ENCODE measurements at places on chromosomes 16 and 17.

GRCh38 chr17:42530952-42531454 lies 5.0 kb upstream of the NAGLU start:
- DNase-seq: no peak

DNA sequence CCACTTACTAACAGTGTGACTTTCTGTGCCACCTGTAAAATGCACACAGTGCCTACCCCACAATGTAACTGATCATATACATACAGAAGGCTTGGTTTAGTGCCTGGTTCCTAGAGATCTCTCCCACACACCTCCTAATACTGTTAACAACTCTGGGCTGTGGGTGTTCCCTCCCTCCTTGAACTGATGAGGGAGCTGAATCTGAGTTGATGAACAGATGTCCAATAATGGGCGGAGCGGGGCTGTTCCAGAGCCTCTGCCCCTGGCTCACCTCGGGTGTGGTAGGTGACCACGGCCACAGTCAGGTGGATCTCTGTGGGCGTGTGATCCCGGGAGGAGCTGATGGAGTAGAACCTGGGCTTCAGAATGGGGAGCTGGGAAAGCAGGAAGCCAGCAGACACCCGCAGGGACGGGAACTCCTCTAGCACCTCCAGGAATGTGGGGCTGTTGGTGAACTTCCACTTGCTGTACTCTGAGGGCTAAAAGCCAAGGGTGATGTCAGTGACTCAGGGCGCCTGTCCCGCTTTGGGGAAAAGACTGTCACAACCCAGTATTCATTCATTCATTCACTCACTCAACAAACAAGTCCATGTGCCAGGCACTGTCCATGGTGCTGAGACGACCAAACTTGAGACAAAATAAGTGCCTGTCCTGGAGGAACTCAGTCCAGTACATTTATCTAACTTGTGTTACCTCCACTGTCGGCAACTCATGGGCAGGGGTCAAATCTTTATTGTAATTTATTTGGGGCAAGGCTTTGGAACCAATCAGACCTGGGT lies 37.6 kb downstream of the NOS2 start:
- no peak for DNase-seq

DNA sequence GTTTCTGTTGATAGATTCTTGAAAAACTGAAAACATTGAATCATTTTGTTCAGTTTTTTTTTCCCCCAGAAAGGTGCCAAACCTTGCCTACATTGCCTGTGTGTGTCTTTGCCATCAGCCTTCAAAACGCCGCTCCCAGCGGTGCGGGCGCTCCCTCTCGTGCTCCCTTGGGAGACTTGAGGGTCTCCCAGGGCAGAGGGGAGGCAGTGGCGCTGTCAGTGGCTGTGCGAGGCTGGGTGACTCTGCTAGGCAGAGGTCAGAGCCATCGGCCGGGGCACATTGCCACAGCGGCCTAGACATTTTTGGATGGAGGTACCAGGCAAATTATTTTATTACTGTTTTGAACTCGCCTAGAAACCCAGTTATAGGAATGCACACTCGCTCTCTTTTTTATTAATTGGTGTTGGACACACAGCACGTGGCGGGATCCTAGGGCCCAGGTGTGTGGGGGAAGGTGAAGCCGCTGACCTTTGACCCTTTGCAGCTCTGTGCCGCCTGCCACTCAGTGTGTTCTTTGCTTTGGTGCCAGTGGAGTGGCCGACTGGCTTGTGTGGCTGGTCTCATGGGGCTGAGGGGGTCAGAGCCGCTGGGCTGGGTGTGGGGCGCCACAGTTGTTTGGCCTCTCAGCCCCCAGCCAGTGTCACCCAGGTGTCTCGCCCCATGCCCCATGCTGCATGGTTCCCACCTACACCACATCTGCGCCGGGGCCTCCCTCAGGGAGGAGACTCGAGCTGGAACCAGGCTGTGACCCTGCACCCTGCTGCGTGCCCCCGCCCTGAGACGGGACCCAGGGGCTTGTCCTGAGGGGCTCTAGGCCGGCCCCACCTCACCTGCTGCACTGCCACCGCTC lies 115.7 kb downstream of the BANP start:
- DNase-seq: no peak

DNA sequence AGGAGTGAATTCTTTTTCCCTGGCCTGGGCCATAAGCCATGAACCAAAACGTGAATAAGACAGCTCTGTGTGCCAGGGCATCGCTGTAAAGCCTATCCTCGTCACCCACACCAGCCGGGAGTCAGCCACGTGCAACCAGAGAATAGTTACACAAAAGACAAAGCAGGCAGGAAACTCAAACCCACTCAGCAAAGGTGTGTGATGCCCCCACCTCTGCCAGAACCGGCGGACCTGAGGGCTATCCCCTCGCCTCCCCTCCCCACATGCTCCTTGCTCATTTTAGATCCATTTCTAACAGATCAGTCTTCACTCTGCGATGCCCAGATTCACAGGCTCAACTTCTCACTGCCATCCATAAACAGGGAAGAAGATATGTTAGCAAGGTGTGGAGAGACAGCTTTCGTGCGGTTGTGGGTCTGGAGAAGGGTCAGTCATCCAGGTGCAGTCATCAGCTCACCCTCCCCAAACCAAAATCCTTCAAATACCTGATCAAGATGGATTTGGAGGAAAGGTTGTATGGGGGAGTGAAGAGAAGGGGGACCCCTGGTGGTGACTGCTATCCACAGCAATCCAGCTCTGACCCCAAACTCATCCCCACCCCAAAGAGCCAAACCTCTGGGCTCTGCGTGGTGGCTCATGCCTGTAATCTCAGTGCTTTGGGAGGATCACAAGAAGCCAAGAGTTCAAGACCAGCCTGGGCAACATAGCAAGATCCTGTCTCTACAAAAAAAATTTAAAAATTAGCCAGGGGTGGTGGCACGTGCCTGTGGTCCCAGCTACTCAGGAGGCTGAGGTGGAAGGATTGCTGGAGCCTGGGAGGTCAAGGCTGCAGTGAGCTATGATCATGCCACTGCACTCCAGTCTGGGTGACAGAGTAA lies 219.2 kb downstream of the C16orf78 start:
- DNase-seq: no peak

DNA sequence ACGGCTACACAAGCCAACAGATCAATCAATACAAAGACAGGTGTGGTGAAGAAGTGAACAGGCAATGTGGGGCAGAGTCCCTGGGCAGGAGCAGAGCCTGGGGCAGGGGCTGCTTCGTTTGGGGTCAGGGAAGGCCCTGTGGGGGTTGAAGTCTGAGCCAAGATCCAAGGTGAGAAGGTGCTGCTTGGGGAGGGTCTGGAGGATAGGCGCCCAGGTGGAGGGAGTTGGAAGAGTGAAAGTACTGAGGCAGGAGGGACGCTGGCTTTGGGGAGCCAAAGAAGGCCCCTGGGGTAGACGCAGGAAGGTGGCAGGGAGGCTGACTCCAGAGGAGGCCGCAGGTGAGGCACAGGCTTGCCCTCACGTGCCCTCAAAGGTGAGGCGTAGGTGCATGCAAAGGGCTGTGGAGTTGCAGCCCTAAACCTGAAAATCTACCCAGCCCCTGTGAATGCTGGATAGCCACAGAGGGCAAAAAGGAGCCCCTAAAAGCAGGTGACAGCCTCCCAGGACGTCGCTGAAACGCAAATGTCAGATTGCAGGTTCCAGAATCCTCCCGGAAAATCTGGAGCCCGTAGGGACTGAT lies 33.3 kb downstream of the WFDC1 start:
- DNase-seq: no peak

DNA sequence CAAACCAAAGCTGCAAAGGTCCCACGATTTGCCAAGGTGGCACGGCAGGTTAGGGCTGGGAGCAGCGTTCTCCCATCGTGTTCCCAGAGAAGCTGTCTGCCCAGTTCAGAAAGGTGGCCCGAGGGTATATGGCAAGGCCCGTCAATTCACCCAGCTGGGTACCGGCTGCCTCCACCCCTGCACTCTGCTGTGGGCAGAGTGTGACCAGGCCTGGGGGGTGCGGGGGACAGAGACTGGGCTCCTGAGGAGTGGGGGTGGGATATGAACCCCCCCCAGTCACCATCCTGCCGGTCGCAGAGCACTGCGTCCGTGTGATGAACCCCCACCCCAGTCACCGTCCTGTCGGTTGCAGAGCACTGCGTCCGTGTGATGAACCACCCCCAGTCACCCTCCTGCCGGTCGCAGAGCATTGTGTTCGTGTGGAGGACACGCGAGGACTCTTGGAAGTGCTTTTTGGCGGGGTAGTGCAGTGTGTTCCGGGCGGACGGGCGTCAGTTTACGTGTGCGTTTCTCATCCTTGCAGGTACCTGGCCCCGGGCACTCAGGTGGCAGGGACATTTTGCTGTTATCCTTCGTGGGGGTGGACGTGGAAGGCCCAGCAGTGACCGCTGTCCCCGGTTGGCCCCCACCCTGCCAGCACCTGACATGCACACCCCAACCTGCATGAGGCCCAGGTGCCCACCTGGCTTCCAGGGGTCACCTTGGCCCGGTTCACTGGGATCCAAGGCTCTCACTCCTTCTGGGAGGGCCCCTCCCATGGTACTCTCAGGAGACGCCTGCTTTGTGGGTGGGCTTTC lies 2.7 kb upstream of the FASN start:
- no peak for DNase-seq

- DNase-seq: no peak
Measured at GRCh38 chr17:15257796-15258512, 7.2 kb downstream of the PMP22 start.

DNA sequence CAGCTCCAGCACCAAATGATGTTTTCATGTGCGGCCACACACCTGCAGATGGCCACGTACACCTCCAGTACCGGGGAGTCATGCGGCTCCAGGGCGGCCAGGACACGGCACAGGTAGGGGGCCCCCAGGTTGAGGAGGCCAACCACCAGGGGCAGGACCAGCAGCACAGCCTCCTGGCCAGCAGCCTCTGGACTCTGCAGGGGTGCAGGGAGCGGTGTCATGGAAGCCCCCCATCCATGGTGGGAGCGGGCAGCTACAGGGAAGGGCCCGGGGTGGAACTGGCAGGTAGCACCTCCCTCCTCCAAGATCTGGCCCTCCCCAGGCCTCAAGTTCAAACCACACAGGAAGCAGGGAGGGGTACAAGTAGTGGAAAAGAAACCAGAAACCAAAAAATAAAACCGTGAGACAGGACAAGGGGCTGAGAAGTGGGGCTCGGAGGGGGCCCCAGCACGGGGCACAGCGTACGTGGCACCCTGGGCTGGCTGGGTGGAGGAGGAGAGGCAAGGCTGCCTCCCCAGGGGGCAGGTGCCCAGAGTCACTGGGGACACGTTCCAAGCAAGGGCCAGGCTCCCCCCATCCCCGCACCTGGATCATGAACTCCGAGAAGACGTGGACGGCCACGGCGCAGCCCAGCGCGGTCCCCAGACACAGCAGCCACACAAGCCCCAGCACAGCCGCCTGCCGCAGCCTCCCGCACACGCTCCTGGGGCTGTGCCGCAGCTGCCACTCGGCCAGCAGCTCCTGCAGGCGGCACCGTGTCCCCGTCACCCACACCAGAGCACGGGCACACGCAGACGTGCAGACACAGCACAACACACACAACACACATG lies 7.4 kb downstream of the TMC6 start:
- no peak for DNase-seq

DNA sequence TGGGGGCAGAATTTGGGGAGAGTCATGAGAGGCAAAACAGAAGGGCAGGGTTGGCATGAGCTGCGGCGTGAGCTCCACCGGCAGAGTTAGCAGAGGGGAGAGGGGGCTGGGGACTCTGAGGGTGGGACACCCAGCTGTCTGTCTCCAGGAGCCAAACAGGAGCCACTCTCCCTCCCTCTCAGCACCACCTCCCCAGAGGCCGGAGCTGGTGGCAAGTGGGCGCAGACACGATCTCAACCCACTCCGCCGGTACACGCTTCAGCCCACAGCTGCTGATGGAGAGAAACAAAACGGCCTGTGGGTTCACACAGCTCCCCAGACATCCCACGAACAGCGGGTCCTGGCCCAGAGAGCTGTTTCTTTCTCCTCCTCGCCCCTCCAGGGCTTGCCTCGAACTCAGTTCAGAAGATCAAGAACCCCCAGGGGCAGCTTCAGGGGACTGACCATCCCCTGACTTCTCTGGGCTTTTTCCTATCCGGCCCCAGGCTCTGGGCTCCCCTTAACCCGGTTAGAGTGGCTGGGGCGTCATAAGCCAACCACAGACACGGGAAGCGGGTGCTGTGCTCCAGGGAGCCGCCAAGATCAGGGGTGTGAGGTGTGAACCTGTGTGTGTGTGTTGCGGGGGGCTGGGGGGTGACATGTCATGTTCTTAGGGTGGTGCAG lies 7.6 kb downstream of the RHBDF2 start:
- DNase-seq: no peak

GRCh38 chr17:33936764-33937163 lies 318.3 kb upstream of the CCL2 start:
- no peak for DNase-seq

GRCh38 chr17:18025945-18026776 lies 12.8 kb downstream of the ATPAF2 start:
- DNase-seq: no peak

Data from NCI-H2081 treated with DMSO at 0.1 percent for 48 hours (cell line).